ENCODE measurements at places on chromosomes 1 and 21.

- DNase-seq: no peak
Observed at GRCh38 chr1:6244401-6245049, 546 bp downstream of the HES3 start.

GRCh38 chr1:161834967-161835550, 68.9 kb downstream of the ATF6 start:
- DNase-seq: no peak

- no peak for DNase-seq
Observed at GRCh38 chr1:87957331-87957730, 628.7 kb downstream of the LMO4 start.

DNA sequence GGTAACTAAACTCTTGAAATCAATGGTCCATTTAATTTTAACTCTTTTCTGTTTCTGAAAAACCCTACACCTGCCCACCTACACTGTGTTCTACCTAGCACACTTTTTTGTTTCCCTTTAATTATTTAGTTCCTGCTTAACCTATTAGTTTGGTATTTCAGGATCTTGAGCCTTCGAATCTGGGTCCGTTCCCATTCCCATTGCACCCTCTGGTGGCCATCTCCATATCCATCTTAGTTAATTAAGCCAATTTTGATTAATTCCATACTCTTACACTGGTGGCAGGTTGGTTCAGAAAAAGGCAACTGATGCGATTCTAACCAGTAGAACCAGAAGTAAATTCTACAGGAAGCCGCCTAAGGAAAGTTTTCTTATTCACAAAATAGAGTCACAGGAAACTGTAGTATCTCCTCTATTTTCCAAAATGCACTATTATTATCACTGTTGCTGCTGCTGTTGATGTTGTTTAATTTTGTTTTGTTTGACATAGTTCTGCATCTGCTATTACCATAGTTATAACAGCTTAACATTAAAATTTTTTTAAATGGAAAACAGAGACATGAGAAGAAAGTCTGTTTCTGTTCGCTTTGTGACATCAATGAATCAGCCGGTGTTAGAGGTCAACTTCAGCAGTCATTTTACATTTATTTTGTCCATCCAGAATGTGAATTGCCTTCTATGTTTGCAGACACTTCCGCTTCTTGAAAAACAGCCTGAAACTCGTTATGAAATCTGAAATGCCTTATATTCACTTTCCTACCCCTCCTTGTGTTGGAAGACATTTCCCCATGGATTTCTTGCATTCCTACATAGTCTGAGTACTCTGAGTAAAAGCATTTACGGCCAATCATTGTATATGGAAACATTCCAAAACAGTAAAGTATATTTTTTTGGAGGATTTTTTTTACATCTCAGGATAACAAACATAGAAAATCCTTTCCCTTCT, 115.5 kb upstream of the NCAM2 start:
- no peak for DNase-seq

DNA sequence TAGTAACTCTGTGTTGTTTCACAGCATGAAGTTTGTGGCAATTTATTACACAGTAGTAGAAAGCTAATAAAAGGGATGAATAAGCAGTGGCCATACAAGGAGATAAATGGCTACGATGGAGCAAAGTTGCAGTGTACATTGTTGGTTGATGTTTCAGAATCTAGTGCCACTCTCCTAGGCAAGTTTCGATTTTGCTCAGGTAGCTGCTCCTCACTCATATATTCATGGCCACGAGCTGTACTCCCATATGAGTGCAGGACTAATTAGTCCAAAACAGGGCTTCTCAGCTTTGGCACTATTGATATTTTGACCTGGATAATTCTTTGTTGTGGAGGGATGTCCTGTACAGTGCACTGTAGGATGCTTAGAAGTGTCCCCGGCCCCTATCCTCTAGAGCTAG, 30.0 kb upstream of the ATP1A1 start:
- DNase-seq: no peak

- DNase-seq: peak; percentile 13
Observed at GRCh38 chr1:200739702-200740570, 1.2 kb downstream of the CAMSAP2 start.

- no peak for DNase-seq
Observed at GRCh38 chr1:226903819-226904716, 33.7 kb downstream of the PSEN2 start.

- DNase-seq: no peak
Observed at GRCh38 chr21:20377250-20377649, 621.0 kb upstream of the NCAM2 start.
